ENCODE measurements at places on chromosomes 16 and 17.

GRCh38 chr17:8574687-8575086, 55.8 kb downstream of the MYH10 start:
- DNase-seq, result no peak

DNA sequence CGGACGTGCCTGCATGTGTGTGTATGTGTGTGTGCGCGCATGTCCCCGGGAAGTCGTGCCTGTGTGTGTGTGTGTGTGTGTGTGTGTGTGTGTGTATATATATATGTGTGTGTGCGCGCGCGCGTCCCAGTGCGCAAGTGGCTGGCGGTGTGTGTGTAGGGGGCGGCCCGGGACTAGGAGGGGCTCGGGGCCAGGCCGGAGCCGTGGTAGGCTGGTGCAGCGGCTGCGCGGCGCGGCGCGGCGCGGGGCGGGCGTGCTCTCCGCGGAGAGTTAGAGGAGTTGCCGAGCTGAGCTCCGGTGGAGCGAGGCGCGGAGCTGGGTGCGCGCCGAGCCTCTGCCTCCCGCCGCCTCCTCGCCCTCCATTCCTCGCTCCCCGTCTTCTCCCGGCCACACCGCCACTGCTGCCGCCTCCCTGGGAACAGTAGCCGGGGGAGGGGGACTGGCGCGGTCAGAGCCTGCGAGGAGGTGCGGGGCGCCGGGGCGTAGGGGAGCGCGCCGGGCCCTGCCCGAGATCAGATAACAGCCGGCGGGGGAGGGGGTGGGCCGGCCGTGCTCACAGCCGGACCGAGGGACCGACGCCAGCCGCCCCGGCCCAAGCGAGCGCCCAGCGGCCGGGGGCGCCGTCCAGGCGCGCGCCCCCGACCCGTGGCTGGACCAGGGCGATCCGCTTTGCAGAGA, at the start of gene KCNJ12:
Gene KCNJ12 (plus strand): TSS at position 277 of the 678 bp plus-strand sequence. CDS start 38,986 bp downstream, outside the sequence.
- DNase-seq, result no peak

DNA sequence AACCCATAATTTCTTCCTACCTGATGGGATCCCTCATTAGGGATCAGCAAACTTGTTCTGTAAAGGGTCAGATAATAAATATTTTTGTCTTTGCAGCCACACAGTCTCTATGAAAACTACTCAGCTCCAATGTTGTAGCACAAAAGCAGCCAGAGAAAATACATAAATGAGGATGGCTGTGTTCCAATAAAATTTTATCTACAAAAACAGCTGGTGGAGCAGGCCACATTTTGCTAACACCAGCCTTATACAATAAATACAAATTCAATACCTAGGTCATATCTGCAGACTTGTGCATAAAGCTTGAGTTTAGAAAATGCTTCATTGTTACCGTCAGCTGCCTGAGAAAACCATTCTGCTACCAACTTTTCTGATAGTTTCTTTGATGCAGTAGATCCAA, 38.4 kb upstream of the INTS2 start:
- DNase-seq, result no peak

- no peak for DNase-seq
Measured at GRCh38 chr17:12940699-12941098, 77.1 kb downstream of the ELAC2 start.

GRCh38 chr17:50199211-50199802, 2.1 kb downstream of the COL1A1 start:
- DNase-seq, result no peak

DNA sequence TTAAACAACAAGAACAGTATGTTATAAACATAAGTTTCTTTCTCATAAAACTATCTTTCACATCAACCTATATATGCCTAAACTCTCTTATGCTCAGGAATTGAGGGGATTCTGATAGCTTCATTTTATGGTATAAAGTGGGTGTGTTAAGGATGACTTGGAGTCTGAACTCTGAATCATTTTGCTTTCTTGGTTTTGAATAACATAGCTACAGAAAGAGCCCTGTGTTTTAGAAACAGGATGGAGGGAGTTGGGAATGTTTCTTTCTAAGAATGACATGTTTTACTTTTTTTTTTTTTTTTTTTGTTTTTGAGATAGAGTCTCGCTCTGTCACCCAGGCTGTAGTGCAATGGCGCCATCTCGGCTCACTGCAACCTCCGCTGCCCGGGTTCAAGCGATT, 50.1 kb downstream of the RHOT1 start:
- DNase-seq, result no peak

- peak; percentile 22 for DNase-seq
Measured at GRCh38 chr16:50440531-50440930, 71.7 kb upstream of the BRD7 start.

- DNase-seq, result no peak
Measured at GRCh38 chr16:84239909-84240308, at the start of gene KCNG4. KCNG4 (minus strand) TSS chr16:84240012; CDS start chr16:84237485, 2,527 bp downstream.

DNA sequence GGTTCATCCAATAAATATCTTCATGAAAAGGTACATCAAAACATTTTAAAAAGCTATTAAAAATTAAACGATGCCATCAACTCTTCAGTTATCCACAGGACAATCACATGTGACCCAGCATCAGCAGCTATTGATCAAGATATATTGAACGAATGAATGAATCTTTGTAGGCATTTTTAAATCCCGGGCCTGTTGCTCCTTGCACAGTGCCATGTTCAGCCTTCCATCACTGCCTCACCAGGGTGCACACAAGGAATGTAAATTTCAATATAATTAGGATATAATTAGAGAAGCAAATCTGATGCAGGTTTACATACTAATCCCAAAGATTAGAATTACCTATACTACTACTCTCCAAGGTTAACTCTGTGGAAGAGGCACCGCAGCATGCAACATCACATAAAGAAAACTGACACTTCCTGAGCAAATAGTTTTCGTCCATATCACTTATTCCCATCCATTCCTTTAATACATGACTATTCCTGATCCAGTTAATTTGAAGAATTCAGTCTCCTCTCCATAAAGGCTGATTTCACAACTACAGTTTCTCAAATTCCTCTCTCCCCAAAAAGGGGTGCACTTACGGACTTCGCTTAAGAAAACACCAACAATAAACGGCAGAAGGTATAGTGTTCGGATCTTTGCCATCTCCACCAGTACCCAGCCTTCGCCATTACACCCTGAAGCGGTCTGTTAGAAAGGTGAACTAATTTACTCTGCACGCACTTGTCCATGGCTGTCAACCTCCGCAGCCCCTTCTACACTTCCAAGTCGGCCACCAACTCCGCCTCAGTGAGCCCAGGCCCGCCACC, 938 bp downstream of the NCOR1 start:
- DNase-seq, result no peak

- no peak for DNase-seq
Measured at GRCh38 chr16:14187517-14188338, 116.6 kb downstream of the MRTFB start.

- no peak for DNase-seq
Measured at GRCh38 chr16:15856182-15856581, 646 bp downstream of the MYH11 start.

GRCh38 chr16:56860226-56861020, 4.6 kb upstream of the SLC12A3 start:
- no peak for DNase-seq

- DNase-seq, result no peak
Measured at GRCh38 chr16:51457775-51458174, 306.7 kb upstream of the SALL1 start.

DNA sequence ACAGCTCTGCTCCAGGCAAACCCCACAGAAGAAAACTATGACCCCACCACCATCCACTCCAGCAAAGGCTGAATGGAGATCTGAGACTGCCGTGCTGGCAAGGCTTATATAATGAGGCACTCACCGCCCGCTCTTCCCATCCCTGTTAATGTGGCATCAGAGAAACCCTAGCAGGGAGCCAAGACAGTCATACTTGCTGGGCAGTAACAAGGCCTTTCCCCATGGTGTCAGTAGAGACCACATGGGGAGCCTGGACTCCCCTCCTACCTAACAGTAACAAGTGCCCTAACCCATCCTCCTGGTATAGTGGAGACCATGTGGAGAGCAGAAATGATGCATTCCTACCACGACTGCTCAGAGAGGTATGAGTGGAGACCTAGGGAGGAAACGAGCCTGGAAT, 235.2 kb downstream of the C16orf78 start:
- peak; percentile 44 for DNase-seq

DNA sequence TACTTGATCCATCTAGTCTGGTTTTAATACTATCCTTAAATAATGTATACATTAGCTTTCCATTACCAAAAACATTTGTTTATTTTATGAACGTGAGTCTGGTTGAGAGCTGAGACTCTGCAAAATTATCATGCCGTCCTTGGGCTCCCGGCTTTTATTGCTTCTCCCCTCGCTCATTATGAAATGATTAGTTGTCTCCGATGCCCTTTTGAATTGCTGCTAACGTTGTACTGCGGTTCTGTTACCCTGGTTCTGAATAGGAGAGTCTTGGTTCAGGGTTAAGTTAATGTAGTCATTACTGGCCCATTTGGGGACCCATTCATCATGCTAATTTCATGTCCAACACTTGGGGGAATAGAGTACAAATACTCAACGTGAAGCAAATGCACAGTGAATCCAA, 12.8 kb downstream of the XYLT1 start:
- no peak for DNase-seq

DNA sequence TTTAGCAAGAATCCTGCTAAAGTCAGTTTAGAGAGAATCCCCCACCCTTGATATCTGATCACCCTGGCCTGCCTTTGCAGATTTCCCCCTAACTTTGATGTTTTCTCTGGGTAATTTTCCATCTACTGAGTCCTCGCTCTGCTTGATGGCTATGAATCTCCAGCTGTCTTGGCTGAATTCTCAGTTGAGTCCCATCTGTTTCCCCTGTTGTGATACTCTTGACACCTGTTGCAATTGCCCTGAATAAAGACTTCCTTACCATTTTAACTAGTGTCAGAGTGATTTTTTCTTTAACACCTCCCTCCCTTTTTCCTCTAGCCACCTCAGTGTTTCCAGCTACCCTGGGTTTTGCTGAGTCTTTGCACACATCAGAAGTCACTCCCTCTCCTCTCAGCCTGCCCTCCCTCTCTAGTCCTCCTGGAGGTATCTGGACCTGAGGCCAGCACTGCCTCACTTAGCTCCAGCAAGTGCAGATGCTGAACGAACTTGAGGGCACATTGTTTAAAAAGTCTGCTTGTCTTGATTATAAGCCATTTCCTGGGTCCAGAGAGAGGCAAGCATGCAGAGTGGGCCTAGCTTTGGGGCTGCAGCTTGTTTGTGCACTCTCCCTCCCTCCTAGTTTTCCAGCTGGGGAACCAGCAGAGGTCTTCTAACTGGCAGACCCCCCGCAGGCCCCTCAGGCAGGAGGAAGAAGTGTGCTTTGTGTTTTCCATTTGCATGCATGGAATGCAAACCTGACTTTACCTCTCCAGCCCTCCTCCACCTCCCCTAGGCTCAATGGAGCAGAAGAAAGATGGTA, 33.2 kb downstream of the SPACA3 start:
- no peak for DNase-seq

DNA sequence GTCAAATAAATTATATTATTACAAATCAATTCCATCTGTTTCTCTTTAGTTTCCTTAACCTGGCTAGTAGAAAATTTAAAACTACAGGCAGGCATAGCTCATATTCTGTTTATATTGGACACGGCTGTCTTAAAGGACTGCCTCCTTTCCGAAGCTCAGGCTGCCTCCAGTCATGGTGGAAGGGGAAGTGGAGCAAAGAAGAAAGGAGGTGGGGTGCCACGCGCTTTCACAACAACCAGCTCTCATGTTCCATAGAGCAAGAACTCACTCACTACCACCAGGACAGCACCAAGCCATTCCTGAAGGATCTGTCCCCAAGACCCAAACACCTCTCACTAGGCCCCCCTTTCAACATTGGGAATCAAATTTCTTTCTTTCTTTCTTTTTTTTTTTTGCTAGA, 149.3 kb upstream of the KCNJ18 start:
- no peak for DNase-seq

DNA sequence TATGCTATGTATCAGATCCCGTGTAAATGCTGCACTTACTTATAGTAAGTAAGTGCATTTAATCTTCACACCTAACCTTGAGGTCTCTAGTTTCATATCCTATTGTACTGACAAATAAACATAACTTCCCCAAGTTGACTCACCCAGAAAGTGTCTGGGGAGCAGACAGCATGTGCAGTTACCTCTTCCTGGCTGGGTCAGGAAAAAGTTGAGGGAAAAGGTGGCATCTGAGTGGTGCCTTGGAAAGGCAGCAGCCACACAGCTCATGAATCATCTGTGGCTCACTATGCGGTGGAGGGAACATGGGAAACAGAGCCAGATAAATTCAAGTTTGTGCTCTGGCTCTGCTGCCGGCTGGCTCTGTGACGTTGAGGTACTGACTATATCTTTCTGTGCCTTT, 382.0 kb upstream of the DYNLRB2 start:
- DNase-seq, result no peak

DNA sequence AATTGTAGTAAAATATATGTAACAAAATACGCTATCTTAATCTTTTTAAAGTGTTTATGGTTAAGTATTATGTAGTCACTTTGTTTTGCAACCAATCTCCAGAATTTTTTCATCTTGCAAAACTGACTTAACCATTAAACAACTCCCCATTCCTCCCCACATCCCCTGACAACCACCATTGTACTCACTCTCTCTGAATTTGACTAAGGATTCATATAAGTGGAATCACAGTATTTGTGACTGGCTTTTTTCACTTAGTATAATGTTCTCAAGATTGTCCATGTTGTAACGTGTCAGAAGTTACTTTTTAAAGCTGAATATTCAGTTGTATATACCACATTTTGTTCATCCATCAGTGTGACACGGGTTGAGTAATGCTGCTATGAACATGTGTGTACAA, 10.6 kb downstream of the ORC6 start:
- no peak for DNase-seq

DNA sequence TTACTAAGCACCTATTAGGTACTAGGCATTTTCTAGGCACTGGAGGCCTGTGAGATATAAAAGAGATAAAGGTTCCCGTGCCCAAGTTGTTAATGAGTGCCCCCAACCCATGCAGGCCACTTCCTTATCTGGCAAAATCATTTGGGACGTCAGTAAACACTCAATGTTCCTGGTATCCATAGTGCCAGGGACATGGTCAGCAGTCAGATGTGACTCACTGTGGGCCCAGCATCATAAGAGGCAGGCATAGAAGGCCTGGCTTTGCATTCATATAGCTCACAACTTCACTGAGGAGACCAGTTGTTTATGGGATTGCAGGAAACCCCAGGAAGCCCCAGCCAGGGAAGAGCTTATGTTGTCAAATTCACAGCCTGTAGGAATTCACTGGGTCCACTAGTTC, 81.1 kb downstream of the MRC2 start:
- no peak for DNase-seq

DNA sequence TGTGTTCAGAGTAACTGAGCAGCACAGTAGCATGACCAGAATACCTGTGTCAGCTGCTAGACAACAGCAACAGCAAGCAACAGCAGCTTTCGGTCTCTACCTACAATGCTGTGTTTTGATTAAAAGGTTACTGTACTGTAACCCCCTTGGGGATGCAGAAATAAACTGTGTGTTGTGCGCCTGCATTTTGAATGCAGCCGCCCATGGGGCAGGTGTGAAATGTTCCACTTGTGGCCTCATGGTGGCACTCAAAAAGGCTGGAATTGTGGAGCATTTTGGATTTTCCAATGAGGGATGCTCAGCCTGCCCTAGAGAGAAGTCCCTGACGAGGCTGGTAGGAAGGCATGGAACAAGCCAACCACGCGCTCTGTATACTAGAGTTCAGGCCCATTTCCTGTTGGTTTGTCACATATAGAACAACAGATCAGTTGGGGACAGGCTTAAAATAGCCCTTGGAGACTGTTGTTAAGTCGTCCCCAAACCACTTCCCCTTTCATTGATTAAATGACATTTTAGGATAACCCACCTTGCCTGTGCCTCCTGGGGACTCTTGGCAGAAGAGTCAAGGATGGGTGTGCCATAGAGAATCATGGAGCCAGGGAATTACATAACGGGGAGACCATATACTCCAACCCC, 27.1 kb downstream of the SCPEP1 start:
- DNase-seq, result peak; percentile 39

GRCh38 chr16:28218109-28218508, 6.3 kb upstream of the XPO6 start:
- DNase-seq, result no peak

- DNase-seq, result peak; percentile 92
Measured at GRCh38 chr17:18377437-18378204, at the start of gene EVPLL. EVPLL (plus strand) TSS chr17:18377778; CDS start chr17:18380938, 3,160 bp downstream.
